Left ventricle myocardium inferior (tissue), 1 donor: ENCODE measurements at places on chromosomes 2 and 18. TPM values are rescaled to one million over a fixed set of nuclear protein-coding genes. Genes with fewer than 3 reads are reported as not detected.

Gene ALKAL2
- 1.1 TPM for total RNA-seq

- H3K27me3 ChIP-seq: no peaks in the 10 kb centered on the region
- peaks cover 20% of the 10 kb centered on the region for H3K4me1 ChIP-seq
- H3K27ac ChIP-seq: no peak overlapping the region
- DNase-seq: no peak
- peaks cover 6% of the 10 kb centered on the region for H3K36me3 ChIP-seq
Observed at GRCh38 chr18:23279931-23280330, 144.6 kb downstream of the CABLES1 start.

DNA sequence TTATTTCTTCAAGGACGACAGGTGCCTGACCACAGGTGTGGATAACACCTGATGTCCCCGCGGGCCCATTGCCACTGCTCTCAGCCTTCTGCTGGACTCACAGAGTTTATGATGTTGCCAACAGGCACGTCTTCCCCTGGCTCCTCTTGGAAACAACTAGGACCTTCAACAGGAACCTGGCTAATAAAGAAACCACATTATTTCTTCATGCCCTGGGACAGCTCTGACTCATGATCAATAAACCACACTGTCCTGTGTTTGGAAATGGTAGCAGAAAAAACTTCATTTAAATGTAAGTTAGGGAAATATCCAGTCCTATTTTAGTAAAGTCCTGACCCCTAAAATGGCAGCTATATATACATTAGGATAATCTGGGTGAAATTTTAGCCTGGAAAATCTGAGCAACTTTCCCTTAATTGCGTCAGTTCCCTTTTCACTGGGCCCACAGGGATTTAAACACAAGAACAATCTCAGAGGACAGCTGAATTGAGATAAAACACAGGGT is 158.9 kb downstream of the VAPA start:
- H3K4me1 ChIP-seq: no peaks in the 10 kb centered on the region
- no peaks in the 10 kb centered on the region for H3K27me3 ChIP-seq
- no peak overlapping the region for H3K4me3 ChIP-seq

- no peaks in the 10 kb centered on the region for H3K27me3 ChIP-seq
- H3K4me3 ChIP-seq: no peak overlapping the region
- no peaks in the 10 kb centered on the region for H3K4me1 ChIP-seq
- H3K36me3 ChIP-seq: no peaks in the 10 kb centered on the region
- no peak overlapping the region for H3K27ac ChIP-seq
Observed at GRCh38 chr2:151544449-151544848, 134.7 kb downstream of the RIF1 start.

Gene RGPD3
- not detected for total RNA-seq

DNA sequence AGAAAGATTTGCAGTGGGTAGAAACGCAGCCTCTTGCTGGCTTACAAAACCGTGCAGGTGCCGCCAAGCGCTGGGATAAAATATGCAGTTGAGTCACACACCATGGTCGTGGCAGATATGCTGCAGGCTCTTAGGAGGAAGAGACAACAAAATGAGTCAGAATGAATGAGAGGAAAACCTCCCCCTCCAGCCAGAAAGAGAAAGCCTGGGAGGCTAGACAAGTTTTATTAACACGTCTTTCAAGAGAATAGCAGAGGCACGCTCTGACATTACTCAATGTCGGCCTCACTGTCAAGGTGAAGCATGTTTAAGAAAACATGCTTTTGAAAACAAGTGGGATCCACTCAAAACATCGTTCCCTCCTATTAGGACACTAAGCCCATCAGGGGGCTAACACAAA is 37.1 kb upstream of the ZCCHC2 start:
- no peaks in the 10 kb centered on the region for H3K4me1 ChIP-seq
- H3K27me3 ChIP-seq: peaks cover 15% of the 10 kb centered on the region
- no peaks in the 10 kb centered on the region for H3K36me3 ChIP-seq
- no peak overlapping the region for H3K4me3 ChIP-seq
- no peak overlapping the region for H3K27ac ChIP-seq

Gene EDAR
- total RNA-seq: 0.33 TPM

- H3K27ac ChIP-seq: peak overlapping the region; percentile 92
- H3K4me1 ChIP-seq: peaks cover 77% of the 10 kb centered on the region
- DNase-seq: peak; percentile 42
- no peaks in the 10 kb centered on the region for H3K36me3 ChIP-seq
- H3K4me3 ChIP-seq: peak overlapping the region; percentile 74
Observed at GRCh38 chr18:13222856-13223281, 4.3 kb downstream of the LDLRAD4 start.

DNA sequence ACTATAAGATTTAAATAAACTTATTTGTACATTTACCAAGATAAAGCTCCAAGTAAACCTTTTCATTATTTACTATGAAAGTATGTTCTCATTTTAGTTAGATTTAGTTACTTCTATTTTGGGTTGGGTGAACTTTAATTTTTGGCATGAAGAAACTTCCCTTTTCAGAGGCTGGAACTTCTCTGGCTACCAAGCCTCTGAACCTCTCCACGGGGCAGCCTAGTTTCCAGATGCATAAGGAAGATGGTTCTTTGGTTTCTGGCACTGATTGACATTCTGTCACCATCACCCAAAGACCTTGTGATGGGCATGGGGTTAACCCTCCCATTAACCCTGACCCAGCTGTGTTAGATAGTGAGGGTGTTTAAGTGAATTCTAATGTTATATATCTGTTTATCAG is 17.1 kb downstream of the PSD4 start:
- H3K27me3 ChIP-seq: no peaks in the 10 kb centered on the region
- no peaks in the 10 kb centered on the region for H3K36me3 ChIP-seq
- DNase-seq: no peak
- H3K4me1 ChIP-seq: no peaks in the 10 kb centered on the region

Gene EMILIN1
- 18.4 TPM for total RNA-seq

GRCh38 chr2:21643180-21643579 is 519.4 kb downstream of the TDRD15 start:
- H3K27ac ChIP-seq: no peak overlapping the region
- H3K4me1 ChIP-seq: no peaks in the 10 kb centered on the region
- no peak for DNase-seq
- no peaks in the 10 kb centered on the region for H3K27me3 ChIP-seq

- H3K27ac ChIP-seq: no peak overlapping the region
- H3K4me3 ChIP-seq: peak overlapping the region; percentile 67
- no peaks in the 10 kb centered on the region for H3K36me3 ChIP-seq
- peak; percentile 50 for DNase-seq
- peaks cover 45% of the 10 kb centered on the region for H3K27me3 ChIP-seq
Observed at GRCh38 chr2:127415593-127416505, 2.4 kb upstream of the PROC start.

DNA sequence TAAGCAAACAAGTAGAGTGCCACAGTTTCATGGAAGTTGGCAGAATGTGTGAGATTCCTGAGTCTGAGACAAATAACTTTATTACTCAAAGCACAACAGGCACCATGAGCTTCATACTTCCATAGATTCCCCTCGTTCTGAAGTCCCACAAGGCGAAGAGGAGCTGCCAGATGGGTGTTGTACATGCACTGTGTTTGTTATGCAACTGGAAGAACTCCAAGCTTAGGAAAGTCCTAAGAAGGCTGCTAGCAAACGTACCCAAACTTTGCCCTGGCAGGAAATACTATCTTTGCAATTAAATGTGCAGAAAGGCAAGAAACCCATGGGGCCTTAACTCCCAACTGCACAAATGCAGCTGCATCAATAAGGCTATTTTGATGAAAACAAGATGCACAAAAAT is 1.6 kb upstream of the GCA start:
- H3K27ac ChIP-seq: no peak overlapping the region
- no peaks in the 10 kb centered on the region for H3K36me3 ChIP-seq
- H3K4me1 ChIP-seq: peaks cover 18% of the 10 kb centered on the region
- no peak overlapping the region for H3K4me3 ChIP-seq
- no peaks in the 10 kb centered on the region for H3K27me3 ChIP-seq

GRCh38 chr2:126655500-126656430 is at the start of gene GYPC:
Gene GYPC (plus strand): TSS chr2:126656158. CDS start chr2:126656264, 106 bp downstream.
- H3K27ac ChIP-seq: peak within 1 kb of the TSS; percentile 98
- DNase-seq: peak; percentile 82
- peak within 1 kb of the TSS; percentile 77 for H3K4me3 ChIP-seq
- H3K27me3 ChIP-seq: no peaks in the 10 kb centered on the region

Gene MOCOS
- 0.33 TPM for total RNA-seq

DNA sequence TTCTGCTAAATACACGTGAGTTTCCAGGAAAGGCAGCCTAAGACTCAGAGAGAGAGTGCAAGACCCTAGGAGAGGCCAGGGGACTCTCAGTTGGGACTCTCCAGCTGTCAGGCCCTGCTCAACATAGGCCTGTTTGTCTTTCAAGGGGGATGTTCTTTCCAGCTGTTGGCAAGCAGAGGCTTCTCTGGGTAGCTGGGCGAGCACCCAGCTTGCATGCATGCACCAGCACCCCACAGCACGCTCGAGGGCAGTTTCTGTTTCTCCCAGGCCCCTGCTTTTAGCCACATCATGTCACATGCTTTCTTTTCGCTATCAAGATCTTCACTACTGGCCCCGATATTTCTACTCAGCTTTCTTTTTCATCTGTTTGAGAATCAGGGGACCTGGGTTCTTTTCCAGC is 479.3 kb upstream of the HS6ST1 start:
- no peak overlapping the region for H3K27ac ChIP-seq
- no peak for DNase-seq
- H3K4me1 ChIP-seq: peaks cover 21% of the 10 kb centered on the region
- H3K27me3 ChIP-seq: no peaks in the 10 kb centered on the region
- H3K36me3 ChIP-seq: no peaks in the 10 kb centered on the region

Gene GYPC
- total RNA-seq: 98.8 TPM

DNA sequence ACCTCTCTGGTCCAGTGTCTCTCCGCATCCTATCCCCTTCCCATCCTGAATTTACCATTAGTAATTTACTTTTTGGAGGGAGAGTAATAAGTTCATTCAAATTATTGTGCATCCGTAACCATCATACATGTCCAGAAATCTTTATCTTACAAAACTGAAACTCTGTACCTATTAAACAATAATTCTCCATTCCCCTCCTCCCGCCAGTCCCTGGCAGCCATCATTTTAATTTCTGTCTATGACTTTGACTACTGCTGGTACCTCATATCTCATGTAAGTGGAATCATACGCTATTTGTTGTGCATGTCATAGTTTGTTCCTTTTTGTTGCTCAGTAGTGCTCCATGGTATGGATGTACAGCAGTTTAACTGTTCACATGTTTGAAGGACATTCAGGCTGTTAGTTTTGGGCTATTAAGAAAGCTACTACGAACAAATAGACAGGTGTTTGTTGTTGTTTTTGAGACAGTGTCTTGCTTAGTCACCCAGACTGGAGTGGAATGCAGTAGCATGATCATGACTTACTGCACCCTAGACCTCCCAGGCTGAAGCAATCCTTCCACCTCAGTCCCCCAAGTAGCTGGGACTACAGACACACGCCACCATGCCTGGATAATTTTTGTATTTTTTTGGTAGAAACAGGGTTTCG is 2.0 kb downstream of the LIMS1 start:
- H3K4me3 ChIP-seq: peak overlapping the region; percentile 77
- H3K27me3 ChIP-seq: no peaks in the 10 kb centered on the region
- no peak overlapping the region for H3K27ac ChIP-seq
- no peak for DNase-seq
- H3K4me1 ChIP-seq: peaks cover 55% of the 10 kb centered on the region

DNA sequence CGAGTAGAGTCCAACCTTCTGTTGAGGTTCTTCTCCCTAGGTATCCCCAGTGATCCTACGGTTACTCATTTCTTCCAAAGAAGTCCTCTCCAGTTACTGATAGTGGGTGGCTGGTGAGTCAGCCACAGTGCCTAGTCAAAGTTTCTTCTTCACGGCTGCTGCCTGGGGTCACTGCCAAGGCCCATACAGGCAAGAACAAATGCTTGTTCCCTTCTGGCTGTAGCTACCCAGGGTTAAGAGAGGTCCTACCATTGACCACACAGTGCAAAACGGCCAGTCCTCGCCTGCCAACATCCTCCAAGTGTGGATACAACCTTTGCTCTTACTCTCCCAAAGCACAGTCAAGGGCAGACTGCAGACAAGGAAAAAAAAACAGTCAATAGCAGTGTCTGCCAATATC is 2.9 kb upstream of the PTPN4 start:
- no peaks in the 10 kb centered on the region for H3K27me3 ChIP-seq
- peaks cover 38% of the 10 kb centered on the region for H3K4me1 ChIP-seq

DNA sequence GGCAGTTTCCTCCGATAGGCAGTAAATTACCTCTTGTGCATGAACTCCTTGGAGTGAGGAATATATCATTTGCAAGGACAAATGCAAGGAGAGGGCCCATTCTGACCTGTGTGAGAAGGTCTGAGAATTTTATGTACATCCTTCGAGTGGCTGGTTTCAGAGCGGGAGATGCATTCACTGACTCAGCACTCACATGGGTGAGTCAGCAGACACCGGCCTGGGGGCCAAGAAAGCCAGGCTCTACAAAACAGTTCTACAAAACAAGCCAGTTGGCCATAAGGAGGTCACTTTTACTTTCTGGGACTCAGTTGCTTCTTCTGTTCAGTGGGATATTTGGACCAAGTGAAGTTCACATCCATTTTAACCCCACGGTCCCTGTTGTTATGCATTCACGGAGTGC is 35.3 kb downstream of the CYP26B1 start:
- no peak overlapping the region for H3K27ac ChIP-seq
- peaks cover 21% of the 10 kb centered on the region for H3K27me3 ChIP-seq
- no peak for DNase-seq
- no peaks in the 10 kb centered on the region for H3K36me3 ChIP-seq
- H3K4me3 ChIP-seq: no peak overlapping the region
- no peaks in the 10 kb centered on the region for H3K4me1 ChIP-seq

DNA sequence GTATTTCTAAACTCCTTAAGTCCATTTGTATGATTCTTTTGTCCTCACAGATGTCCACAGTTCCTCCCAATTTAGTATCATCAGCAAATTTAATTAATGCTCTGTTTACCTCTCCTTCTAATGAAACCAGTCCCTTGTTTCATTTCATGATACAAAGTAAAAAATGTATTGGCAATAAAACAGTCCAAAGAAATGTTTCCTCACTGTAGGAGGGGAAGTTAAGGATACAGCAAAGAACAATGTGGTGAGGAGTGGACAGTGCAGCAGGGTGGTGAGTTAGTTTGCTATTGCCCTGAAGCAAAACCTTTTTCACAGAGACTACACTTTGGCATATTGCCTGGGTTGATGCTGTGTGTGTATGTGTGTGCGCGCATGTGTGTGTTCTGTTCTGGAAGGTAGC is 401.5 kb downstream of the ARHGAP15 start:
- H3K27me3 ChIP-seq: no peaks in the 10 kb centered on the region
- H3K36me3 ChIP-seq: no peaks in the 10 kb centered on the region

- H3K4me1 ChIP-seq: peaks cover 85% of the 10 kb centered on the region
- peak; percentile 37 for DNase-seq
- peak overlapping the region; percentile 17 for H3K4me3 ChIP-seq
Observed at GRCh38 chr18:55334875-55335274, 253.1 kb downstream of the TCF4 start.

Gene FAM117B
- total RNA-seq: 2.4 TPM

DNA sequence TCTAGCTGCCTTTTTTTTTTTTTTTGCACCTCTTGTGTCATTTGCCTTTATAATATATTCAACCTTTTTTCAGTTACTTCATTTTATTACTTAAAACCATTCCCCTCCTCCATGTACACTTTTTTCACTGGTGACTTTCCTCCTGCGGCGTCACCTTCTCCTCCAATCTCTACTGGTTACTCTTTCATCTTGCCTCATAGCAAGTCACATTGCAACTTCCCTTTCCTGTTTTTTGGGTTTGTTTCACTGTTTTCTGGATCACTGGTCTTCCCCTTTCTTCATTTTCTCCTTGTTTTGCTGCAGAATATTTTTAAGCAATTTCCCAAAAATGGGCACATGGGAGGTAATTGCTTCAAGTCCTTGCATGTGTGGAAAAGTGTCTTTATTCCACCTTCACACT is 37.7 kb upstream of the GPR155 start:
- H3K4me3 ChIP-seq: no peak overlapping the region
- H3K36me3 ChIP-seq: no peaks in the 10 kb centered on the region
